ENCODE measurements at places on chromosomes 4 and X.

DNA sequence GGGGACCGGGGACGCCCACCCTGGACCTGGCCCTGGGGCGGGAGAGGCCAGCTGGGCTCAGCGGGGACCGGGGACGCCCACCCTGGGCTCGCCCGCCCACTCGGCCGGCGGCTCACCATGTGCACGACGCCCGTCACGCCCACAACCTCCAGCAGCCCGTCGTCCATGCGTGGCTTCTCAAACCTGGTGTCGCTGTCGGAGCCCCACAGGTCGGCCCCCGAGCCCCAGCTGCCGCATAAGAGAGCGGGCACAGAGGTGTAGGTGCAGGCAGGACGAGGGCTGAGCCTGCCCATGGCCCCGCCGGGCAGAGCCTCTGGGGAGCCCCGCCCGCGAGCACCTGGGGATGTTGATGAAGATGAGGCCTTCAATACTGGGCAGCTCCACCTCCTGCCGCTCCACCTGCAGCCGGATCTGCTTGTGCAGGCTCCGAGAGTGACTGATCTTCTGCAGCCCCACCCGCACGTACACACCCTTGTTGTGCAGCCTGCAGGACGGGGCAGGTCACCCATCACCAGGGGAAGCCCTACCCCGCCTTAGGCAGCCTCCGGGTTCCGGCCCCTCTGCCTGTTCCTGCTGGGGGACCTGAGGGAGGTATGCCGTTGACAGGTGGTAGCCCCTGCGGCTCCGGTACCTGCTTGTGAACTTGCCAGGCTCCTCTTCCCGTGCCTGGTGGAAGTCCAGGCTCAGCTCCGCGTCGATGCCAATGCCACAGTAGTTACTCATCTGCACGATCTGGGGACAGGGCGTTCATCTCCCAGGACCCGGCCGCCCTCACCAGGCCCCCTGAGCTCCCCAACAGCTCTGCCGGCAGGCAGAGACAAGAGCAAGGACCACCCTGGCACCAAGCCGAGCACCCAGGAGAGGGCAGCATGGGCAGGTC lies 11.8 kb downstream of the DGKQ start:
- no peak for DNase-seq

DNA sequence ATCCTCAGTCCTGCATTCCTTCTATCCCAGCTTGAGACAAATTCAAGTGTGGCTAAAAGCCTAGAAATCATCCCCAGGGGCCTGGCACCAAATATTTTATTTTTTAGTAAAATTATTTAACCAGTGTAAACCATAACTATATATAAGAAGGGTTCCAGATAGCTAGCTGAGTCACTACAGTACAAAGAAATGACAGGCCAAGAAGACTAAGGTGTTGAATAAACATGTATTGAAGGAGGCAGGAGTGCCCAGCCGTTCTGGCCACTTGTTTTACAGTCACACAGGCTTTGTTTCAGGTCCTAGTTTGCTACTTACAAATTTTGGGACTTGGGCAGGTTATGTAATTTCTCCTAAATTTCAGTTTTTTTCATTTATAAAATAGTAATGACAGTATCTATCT lies 225.9 kb upstream of the PITX2 start:
- DNase-seq, result no peak

GRCh38 chrX:133776072-133776471 lies 209.3 kb downstream of the GPC3 start:
- DNase-seq, result no peak

DNA sequence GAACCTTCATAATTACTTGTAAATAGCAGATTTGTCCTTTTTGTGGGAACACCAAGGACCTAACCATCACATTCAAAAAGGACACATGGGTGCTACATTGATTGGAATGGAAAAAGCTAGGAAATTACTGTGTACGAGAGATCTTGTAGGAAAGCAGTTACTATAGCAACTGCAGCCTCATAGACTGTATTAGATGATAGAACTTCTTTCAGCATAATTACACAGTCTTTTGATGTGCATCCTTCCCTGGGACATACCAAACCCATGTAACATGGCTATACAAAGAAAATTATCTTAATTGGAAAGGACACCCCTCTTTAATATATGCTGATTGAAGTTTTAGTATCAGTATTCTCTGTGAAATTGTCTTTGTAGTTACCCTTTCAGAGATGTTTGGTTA lies 130.7 kb upstream of the CTSO start:
- DNase-seq, result no peak

DNA sequence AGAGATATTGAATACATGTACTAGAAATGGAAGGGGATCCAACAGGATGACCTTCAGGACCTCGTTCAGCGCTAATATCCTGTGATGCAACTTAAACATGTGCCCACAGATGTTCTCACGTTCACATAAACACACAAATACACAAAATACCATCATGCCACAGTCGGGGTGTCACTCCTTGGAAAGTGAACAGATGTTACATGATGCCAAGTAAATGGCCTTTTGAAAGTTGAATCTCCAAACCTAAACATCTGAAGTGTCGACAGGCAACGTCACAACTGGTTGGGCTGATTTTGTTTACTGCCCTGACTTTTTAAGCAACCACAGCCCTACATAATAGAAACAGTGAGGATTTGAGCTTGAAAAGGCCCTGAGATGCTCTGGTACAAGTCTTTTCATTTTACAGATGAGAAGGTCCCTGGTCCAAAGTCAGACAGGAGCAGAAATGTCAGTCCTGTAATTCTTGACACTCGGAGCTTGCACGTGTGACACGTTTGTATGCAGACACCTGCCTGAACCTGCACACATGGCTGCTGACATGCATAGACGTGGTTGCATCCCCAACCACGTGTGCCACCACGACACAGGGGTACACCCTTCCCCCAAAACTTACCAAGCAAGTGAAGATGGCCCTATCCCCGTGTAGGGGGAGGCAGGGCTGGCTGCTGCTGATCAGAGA lies 23.5 kb upstream of the BCORL1 start:
- DNase-seq, result no peak

GRCh38 chr4:54400802-54401201 lies 171.7 kb downstream of the PDGFRA start:
- peak; percentile 45 for DNase-seq

- no peak for DNase-seq
Observed at GRCh38 chr4:149211876-149212275, 603.8 kb downstream of the IQCM start.

GRCh38 chr4:70721747-70722146 lies at the start of gene RUFY3:
Gene RUFY3, plus strand, starts transcription at chr4:70721964. Its CDS starts 610 bp downstream, at chr4:70722574.
- DNase-seq, result peak; percentile 92

GRCh38 chr4:88378691-88379559 lies at the start of gene HERC6:
Gene HERC6, plus strand, starts transcription at chr4:88378852. Its CDS starts 70 bp downstream, at chr4:88378922.
- DNase-seq, result peak; percentile 41
